ENCODE measurements at places on chromosomes 3 and 15.

- no peak for DNase-seq
These were observed 38.9 kb downstream of the ABHD2 start for GRCh38 chr15:89127054-89127702.

DNA sequence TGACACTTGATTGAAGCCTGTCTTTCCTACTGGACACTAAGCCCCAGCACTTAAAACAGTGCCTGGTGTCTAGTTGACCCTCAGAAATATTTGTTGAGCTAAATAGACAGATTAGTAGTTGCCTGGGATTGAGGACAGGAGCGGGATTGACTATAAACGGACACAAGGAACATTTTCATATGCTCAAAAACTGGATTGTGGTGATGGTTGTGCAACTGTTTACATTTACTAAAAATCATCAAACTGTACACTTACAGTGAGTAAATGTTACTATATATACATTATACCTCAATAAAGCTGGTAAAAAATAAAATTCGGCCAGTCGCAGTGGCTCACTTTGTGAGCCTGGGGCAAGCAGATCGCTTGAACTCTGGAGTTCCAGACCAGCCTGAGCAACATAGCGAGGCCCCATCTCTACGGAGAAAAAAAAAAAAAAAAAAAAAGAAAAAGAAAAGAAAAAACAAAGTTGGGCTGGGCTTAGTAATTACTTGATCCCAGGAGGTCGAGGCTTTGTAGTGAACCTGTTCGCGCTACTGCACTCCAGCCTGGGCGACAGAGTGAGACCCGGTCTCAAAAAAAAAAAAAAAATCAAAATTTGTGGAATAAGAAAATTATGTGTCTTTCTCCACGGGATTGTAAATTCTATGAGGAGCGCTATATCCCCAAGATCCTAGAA lies 632 bp upstream of the IDH3A start:
- DNase-seq = no peak

- DNase-seq = no peak
These were observed 1.8 kb downstream of the TWF2 start for GRCh38 chr3:52237006-52237656.

DNA sequence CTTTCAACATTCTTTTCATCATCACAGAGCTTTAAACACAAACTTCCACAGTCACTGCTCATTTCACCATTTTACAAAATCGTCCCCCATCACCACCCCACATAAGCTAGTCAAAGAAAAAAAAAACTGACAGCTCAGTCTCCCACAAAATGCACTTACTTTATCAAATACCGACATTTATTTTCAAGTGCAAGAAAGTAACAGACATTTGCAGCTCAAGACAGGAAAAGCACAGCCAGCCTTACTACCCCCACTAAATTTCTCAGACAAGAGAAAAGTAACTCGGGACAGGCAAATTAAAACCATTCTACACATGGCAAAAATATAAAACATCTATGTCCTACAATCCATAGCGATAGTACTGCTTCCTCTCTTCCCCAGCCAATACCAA lies 402.4 kb downstream of the SHQ1 start:
- no peak for DNase-seq

GRCh38 chr3:111763001-111763471 lies 96.0 kb upstream of the PHLDB2 start:
- no peak for DNase-seq

DNA sequence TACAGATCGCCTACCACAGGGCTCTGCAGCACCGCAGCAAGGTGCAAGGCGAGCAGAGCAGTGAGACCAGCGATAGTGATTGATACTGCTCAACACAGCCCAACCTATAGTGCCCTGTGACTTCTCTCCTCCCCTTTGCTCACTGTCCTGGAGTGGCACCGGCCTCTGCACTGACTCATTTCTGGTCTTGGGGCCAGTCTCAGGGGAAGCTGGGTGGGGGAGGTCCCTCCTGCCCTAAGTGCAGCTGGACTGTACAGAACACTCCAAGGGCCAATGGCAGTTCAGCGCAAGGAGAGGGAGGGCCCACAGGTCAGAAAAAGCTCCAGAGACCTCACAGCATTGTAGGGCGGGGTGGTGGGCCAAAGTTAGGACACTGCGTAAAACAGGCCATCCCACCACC lies 2.5 kb upstream of the OGG1 start:
- no peak for DNase-seq

GRCh38 chr3:99943931-99944761 lies 126.5 kb downstream of the CMSS1 start:
- DNase-seq = no peak

DNA sequence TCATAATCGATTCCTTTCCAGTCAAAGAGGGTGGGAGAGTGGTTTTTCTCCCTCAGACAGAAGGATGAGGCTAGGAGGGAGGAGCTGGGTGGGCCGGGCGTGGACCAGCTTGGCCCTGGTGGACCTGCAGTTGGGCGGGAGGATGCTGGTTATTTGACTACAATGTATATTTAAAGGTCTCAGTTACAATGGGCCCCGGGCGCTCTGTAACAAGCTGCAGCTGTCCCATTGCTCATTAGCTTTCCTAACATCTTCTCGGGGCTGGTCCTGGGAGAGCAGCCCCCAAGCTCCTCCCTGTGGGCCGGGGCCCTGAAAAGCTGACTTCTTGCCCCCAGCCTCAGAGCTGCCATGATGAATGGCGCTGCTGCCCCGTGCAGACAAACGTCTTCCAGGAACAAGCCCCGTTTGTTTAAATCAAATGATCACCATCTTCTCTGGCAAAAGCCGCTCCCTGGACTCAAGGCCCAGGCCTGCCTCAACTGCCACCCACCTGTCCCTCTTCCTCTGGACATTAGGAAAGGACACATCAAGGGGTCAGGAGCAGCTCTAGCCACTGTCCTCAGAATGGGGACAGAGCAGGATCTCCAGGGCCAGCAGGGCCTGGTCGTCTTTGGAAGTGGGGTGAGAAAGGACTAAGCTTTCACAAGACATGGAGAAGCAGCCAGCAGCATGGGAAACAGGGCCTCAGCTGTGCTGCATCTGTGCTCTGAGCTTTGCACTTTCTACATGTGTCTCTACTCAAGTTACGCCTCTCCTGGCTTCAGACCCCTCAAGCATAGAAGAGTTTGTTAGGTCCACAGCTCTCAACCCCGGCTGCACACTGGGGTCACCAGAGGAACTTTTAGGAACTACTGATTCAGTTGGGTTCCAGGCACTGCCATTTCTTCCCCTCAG lies 38.6 kb downstream of the MAGEF1 start:
- DNase-seq = no peak

GRCh38 chr3:52454938-52455282 lies 494 bp upstream of the NISCH start:
- no peak for DNase-seq

DNA sequence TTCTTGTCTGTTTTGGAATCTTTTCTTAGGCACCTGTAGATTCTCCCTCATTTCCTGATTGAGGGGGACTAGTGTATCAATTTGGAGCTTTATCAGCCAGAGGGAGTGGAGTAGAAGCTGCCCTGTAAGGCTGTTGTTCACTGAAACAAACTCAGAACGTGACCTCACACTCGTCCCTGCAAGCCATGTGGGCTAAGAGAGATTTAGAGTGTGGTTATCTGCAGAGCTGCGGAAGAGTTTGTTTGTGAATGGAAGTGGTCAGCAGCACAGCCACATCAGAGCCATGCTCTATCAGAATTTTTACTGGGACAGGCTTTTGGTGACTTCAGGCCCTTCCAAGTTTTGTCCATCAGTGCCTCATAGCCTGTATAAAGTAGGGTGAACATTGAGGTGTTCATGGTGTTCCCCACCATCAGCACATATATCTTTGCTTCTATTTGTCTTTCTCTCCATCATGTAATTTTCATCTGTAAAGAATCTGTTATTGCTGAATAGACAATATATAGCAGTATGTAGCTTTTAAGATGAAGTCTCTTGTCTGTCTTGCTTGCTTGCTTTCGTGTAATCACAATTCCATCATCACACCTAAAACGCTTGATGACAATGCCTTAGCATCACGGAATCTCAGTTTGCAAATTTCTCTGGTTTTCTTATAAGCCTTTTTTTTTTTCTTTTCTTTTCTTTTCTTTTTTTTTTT lies 37.0 kb downstream of the LARS2 start:
- DNase-seq = no peak

- DNase-seq = no peak
These were observed 30.5 kb upstream of the CLDN16 start for GRCh38 chr3:190357468-190357867.

- DNase-seq = no peak
These were observed 29.5 kb downstream of the ESYT3 start for GRCh38 chr3:138463724-138464490.

Measured in activated T-helper 1 cell treated with Interleukin-2 at 50 U/mL for 16 hours (primary cell).